Activated naive CD4-positive, alpha-beta T cell (primary cell): ENCODE measurements at places on chromosomes 3 and 15.

DNA sequence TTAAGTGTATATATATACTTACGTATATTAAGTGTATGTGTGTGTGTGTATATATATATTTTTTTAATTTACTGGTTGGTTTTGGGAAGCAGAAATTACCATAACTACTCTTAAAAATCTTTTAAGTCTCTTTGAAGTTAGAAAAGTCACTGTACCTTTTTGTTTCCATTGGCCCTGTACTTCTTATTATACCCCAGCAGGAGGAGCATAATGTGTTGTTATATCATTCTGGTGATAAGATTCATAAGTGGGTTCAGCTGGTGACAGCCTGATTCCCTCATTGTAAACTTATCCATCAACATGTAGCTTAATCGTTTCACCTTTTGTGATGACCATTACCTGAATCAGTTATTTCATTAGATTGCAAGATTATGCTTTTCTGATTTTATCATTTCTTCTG is 30.8 kb downstream of the MLH1 start:
- DNase-seq: no peak

DNA sequence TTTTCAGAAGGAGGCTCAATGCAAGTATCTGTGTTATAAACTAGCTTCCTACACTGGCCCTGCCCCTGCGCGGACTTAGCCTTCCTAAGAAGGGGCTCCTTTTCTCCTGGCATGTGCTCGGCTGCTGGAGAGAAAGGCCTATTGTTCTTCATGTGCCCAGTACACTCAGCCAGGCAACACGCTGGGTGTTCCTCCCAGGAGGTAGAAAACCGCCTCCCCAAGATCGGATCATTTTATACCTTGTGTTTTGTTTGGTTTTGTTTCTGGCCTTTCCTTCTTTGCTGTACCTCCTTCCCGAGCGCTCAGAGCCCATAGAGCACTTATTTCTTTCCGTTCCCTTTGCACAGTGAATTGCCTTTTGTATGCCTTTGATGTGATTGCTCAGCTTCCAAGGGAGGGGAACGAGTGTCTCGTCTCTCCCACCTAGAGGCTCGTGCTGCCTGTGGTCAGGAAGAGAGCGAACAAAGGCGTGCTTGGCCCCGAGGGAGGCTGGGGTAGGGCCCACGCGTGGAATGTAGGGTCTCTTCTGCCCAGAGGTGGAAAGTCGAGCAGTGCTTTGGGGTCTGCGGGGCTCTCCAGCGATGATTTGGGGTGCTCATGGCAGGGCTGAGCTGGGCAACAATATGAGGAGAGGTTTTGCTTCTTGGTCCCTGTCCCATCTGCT is 30.0 kb downstream of the CCNL1 start:
- no peak for DNase-seq

GRCh38 chr15:76823890-76824289 is 81.2 kb downstream of the SCAPER start:
- DNase-seq: no peak

DNA sequence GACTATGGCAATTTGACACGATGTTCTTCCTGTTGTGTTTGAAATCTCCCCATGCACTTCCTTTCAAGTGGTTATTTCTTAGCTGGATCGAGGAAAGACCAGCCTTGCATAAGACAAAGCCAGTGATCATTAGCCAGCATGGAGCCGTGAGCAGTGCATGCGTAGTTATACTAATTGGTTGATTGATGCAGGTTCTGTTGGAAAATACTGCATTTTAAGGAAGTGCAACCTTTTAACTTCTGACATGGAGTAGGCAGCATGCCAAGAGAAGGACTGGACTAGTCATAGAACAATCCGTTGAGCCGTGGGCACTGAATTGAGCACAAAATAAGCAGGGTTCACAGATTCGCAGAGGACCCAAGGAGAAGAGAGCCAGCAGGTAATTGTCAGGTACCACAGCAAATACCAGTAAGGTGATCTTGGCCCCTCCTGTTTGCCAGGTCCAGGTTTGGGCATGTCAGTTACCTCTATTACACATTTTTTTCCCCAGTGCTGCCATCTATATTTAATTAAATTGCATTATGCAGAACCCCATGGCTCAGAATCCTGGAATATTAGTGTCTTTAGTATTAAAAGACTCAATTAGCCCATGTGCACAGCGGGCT is 29.0 kb upstream of the BCL6 start:
- no peak for DNase-seq
